ENCODE measurements at places on chromosomes 7 and 10. TPM values are rescaled to one million over a fixed set of nuclear protein-coding genes. Genes with fewer than 3 reads are reported as not detected.

Gene IL6
- 40.4 TPM for total RNA-seq

Gene VWA2
- total RNA-seq = 1.2 TPM

Gene ASZ1
- not detected for total RNA-seq

Gene CHCHD2
- 882 TPM for total RNA-seq

Gene TNS3
- 40.8 TPM for total RNA-seq

Gene CTAGE8
- total RNA-seq = 9.5 TPM

Gene MKX
- 0.06 TPM for total RNA-seq

Gene KCNIP2
- total RNA-seq = 0.14 TPM

Gene SPDYE9
- total RNA-seq = not detected

Gene UNCX
- 0.65 TPM for total RNA-seq

Gene SKIDA1
- 0.52 TPM for total RNA-seq

GRCh38 chr7:157151626-157152339 lies 13.1 kb downstream of the UBE3C start:
- DNase-seq = no peak

- DNase-seq = no peak
Measured at GRCh38 chr7:156470399-156471320, 169.9 kb upstream of the RNF32 start.

DNA sequence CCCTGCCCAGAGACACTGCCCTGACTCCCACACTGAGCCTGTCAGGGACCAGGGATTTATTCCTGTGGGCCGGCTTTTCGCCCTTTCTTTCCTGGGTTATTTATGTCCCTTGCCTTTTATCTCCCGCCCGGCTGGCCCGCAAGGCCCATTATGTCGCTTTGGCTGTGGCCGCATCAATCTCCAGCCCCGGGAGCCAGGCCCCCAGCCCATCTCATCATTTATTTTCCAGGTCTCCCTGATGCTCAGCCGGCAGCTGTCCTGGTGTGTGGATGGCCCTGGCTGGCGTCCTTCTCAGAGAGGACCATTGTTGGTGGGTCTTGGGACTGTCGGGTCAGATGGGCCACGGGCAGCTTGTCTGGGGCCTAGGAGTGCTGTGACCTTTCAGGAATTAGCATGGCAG lies 82.3 kb downstream of the FAM241B start:
- no peak for DNase-seq

DNA sequence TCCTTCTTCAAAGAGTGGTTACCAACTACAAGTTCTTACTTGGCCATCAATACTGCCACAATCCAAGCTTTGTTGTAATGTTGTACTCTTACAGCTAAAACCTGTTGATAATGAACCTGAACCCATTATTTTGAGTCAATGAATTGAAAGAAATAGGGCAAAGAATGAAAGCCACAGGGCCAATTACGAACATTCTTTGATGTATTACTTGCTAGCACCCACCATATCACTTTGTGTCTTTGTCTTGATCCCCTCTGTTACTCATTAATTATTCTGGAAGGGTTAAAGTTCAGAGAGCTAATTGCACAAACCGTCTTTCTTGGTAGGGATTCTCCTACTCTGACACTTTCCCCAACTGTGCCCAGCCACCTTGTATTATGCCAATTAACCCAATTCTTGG lies 53.2 kb upstream of the TFEC start:
- DNase-seq = peak; percentile 37

DNA sequence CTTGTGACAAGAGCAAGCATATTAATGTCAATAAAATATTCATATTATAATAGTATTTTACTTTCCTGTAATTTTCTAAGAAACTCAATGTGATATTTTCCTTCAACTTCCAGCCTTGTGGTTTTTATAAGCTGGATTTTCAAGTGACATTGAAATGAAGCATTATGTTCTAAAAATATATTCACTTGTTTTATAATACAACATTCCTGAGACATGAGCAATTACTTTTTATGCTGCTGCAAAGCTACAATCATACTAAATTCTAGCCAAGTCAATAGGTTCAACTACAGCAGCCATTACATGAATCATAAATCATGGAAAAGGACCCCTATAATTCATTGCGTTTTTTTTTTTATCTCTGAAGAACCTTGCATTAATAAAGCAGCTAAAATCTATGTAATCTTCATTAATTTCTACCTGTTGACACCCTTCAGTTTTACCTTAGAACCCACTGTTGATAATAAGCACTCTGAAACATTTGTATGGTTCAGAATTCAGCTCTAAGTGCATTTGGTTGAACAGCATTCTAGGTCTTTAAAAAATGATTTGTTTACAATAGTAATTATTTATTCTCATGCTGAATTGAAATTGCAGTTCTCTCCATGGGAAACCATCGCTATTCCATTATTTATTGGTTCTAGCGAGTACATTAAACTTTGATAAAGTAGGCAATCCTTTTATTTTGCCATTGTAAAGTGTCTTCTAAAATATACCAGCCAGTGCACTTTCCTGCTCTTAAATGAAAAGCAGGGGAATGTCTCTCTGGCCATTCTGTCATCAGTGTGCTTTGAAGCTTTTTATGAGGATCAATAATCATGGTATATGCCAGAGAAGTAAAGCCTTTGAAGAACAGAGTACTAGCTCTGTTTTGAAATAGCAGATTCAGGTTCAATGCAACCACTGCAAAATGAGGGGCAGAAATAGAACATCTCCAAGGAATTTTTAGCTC lies 132.6 kb downstream of the GNAT3 start:
- DNase-seq = no peak

- DNase-seq = no peak
Measured at GRCh38 chr10:103616705-103617601, 123.4 kb downstream of the NEURL1 start.

- no peak for DNase-seq
Measured at GRCh38 chr10:98795467-98795866, 348.7 kb upstream of the HPS1 start.

GRCh38 chr10:21452203-21452602 lies 73.3 kb downstream of the SKIDA1 start:
- DNase-seq = no peak

DNA sequence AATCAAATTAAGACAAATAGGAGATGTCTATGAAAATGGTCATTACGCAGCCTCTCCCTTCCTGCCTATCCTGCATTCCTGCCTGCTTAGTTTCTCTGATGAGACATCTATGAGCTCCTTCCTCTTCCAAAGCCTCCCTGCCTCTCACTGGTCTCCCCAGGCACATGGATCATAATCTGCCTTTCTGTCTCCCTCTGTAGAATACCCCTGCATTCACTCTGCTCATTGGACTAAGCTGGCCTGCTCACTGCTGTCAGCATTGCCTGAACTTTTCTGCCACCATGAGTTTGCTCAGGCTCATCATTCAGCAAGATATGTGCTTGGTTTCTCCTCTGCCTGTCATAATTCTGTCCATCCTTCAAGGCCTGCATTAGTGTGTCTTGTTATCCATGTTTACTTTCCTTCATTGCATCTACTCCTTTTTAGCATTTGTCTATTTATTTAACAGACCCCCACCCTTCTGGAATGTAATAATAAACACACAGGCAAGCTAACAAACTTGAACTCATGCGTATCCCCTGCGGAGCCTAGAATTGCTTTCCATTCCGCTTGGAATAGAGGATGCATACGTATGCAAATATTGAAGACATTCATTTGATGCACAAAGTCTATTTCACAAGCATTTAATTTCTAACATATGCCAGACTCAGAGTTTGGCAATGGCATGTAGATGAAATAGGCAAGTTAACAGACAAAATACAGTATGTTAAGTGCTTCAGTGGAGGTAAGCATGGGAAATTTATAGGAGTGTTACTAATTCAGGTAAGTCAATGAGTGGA lies 88.3 kb downstream of the PTPRZ1 start:
- DNase-seq = no peak

DNA sequence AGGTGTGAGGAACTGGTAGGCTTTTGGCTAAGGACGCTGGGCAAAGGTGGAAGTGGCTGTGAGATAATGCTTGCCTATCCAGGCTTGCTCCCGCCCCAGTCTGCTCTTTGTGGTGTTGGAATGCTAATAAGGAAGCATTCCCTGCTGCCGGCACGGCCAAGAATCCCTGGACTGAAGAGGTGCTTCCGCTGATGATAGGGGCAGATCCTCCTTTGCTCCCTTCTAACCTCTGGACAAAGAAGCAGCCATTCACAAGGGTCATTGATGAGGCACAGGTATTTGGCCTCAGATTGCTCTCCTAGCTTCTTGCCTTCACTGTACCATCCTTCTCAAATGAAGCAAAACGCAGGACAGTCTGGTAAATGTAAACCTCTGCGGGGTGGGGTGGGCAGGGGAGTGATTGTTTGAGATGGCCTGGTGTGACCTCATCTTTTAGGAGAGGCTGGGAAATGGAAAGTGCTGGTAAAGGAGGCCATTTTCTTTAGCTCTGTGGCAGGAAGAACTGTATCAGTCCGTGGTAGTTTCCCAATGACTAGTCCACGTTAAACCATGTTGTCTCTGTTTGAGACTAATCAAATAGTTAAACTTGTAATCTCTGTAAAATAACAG lies 1.7 kb downstream of the PGAM1 start:
- DNase-seq = no peak

- peak; percentile 93 for DNase-seq
Measured at GRCh38 chr7:134941185-134941900, 45.0 kb upstream of the AGBL3 start.

DNA sequence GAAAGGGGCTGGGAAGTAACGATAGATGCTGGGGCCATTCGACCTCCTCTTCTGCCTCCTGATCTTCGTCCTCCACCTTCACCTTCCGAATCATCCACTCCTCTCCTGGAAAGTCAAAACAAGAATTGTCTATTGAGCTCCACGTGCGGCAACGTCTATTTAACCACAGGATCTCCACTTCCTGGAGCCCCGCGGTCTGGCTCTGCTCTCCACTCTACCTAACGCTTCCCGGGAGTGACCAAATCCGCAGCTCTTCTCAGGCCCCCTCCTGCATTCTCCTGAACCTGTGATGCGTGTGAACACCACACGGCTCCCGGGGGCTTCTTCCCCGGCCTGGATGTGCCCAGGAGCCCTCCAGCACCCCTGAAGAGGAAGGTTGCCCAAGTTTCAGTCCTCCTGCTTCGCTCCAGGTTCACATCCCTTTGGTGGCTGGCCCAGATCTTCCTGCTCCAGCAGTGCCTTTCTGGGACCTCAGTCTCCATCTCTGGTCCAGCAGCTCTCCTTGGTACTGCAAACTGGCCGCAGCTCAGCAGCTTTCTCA lies 7.2 kb downstream of the ZNF467 start:
- DNase-seq = no peak

- no peak for DNase-seq
Measured at GRCh38 chr10:118520116-118520742, 75.2 kb downstream of the PRLHR start.

- no peak for DNase-seq
Measured at GRCh38 chr10:75287697-75288096, 51.9 kb upstream of the COMTD1 start.

DNA sequence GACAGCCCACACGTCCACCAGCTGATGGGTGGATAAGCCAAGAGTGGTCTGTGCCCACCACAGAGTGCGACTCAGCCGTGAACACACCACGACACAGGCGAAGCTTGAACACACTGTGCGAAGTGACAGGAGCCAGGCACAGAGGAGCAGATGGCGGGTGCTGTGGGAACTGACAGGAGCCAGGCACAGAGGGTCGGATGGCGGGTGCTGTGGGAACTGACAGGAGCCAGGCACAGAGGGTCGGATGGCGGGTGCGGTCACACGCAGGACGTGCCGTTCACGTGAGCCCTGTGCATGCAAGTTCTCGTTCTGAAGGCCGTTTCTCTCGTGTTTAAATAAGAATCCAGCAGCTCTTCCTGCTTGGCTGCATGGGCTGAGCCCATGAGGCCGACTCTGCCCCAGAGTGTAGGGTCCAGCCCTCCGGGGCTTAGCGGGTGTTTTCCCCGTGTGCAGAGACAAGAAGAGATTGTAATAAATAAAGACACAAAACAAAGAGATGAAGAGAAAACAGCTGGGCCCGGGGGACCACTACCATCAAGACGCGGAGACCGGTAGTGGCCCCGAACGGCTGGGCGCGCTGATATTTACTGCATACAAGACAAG lies 5.9 kb upstream of the ADAP1 start:
- no peak for DNase-seq

DNA sequence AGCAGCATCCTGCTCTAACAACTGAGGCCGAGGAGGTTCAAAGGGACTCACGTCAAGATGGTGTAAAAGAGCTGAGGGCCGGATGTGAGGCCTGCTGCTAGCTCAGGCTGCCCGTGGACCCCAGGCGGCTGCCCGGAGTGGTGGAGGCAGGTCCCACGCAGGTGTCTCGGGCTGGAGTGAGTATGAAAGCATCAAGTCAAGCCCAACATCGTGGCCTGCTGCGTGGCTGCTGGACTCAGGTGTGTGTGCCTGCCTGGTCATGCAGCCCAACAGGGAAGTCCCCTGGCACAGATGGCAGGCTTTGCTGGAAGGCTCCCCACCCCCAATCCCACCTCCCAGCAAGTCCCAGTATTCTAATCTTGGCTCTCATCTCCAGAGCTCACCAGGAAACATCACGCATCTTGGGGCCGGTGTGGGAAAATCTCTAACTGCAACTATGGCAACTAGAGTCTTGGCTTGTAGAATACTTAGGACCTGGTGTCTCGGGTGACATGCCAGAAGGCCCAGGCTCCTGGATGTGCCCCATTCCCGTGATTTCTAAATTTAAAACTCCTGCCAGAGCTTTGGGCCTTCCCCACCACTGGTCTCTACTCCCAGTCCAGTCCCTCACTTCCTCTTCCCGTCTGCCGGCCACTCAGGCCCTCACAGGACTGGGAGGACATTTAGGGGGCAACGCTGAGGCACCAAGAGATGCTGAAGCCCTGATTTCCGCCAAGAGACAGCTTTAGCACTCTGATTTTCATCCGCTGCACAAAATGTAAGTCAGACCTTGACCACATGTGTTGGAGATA lies 85.9 kb downstream of the PRKAG2 start:
- no peak for DNase-seq

GRCh38 chr10:54702583-54703485 lies 98.2 kb downstream of the PCDH15 start:
- no peak for DNase-seq

- DNase-seq = no peak
Measured at GRCh38 chr10:15433850-15434537, 62.9 kb upstream of the FAM171A1 start.

DNA sequence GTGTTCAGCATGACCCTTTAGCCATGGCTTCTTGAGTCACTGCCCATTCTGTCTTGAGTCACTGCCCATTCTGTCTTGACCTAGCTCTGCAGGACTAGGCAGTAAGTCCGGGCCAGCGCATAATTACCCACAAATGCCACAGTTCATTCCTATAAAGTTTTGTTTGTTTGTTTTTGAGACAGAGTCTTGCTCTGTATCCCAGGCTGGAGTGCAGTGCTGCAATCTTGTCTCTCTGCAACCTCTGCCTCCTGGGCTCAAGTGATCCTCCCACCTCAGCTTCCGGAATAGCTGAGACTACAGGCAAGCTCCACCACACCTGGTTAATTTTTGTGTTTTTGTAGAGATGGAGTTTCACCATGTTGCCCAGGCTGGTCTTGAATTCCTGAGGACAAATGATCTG lies 32.7 kb upstream of the TARP start:
- DNase-seq = peak; percentile 40

Measured in epithelial cell of proximal tubule (primary cell).